SW 1271 (cell line): ENCODE measurements at places on chromosomes 2 and 18.

DNA sequence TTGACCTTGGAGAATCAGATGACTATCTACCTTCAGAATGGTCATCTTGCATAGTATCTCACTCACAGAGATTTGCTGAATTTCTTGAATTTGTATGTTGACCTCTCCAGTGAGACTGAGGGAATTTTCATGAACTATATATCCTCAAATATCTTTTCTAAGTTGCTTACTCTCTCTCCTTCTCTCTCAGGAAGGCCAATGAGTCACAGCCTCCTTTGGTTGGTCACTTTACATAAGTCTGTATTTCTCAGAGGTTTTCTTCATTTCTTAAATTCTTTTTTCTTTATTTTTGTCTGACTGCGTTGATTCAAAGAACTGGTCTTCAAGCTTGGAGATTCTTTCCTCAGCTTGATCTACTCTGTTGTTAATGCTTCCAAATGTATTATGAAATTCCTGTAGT is 51.7 kb downstream of the VIT start:
- DNase-seq: no peak

DNA sequence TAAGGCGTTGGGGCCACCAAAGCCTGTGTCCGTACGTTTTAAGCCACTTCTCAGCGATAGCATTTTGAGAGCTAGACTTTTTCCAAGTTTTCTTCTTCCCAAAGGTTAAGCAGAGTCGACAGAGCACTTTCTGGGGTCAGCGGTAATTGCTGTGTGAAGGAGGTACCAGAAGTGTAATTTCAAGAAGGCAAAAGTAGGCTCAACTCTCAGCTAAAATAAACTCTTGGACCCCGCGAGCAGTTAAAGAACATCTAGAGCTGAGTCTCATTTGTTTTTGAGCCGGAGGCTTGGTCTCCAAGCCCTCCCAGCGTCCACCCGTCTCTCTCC is 1.9 kb upstream of the PAX3 start:
- DNase-seq: no peak

DNA sequence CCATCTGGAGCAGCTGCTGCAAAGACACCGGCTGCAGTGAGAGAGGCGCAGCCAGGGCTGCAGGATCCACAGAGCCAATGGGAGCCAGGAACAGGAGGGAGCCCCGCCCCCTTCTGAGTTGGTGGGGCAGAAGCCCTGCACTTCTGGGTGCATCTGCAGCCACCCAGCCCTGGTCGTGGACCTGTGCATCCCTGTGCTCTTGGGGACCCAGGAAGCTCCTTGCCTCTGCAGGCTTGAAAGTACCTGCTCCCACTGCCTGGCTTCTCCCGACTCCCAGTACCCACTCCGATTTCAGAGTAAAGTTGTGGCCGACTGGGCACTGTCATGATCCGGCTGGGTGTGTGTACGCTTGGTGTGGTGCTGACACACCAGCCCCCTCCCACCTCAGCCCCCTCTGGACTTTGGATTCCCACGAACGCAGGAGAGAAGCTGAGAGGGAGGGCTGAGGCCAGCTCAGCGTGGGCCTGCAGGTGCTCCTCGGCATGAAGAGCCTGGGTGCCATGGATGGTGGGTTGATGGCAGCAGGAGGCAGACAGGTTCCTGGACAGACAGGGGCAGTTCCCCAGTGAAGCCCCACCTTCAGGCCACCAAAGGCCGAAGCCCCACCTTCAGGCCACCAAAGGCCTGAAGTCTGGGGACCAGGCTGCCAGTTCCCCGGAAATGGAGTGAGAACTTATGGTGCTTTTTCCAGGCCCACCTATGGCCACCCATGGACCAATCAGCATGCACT is 34.9 kb downstream of the LRRTM4 start:
- DNase-seq: no peak

- DNase-seq: no peak
Observed at GRCh38 chr2:239253701-239254436, 147.0 kb downstream of the HDAC4 start.

GRCh38 chr2:9473985-9474360 is 378 bp upstream of the IAH1 start:
- no peak for DNase-seq

DNA sequence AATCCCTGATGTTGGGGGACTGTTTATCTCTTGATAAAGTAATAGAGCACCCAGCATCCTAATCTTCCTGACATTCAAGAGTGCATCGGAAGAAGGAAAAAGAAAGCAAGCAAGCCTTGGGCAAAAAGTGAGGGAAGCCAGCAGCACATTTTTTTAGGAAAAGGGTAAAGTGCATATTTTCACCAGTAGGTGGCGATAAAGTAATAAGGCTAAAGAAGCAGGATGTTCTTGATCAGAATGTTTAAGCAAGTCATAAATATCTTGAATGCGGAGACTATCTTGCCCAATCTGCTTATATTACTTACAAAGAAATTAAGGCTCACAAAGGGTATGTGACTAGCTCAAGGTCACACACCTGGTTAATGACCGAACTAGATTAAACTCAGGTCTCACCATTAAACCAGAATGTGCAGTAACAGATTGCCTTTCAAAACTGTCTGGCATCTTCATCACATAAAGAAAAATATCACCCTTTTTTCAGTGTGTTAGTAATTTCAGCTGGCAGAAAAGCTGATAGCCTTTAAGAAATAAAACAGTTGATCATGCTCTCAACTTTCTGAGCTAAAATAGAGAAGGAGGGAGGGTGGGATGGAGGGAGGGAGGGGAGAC is 83.8 kb downstream of the VIT start:
- peak; percentile 9 for DNase-seq

- no peak for DNase-seq
Observed at GRCh38 chr2:174617120-174617519, 19.5 kb upstream of the WIPF1 start.

- no peak for DNase-seq
Observed at GRCh38 chr2:105595536-105595935, 149.2 kb upstream of the NCK2 start.

GRCh38 chr2:9336576-9337314 is 86.6 kb downstream of the ITGB1BP1 start:
- no peak for DNase-seq

GRCh38 chr18:79379931-79380815 is 15.6 kb upstream of the NFATC1 start:
- DNase-seq: no peak

DNA sequence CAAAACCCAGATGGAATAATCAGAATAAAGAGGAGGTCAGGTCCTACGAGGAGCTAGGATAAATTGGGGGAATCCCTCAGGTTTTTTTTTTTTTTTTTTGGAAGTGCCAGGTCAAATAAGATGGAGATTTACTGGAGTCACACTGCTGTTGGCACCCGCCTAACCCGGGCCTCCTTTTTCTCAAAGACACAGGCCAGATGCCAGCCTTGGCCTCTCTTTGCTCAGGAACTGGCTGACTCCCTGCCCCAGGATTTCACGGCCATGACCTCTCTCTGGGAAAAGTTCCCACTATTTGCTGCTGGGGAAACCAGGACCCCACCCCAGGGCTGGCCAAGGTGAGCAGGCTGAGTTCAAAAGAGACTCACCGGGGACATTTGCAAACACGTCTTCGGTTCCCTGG is 2.5 kb downstream of the CD8A start:
- no peak for DNase-seq

GRCh38 chr2:150125708-150126107 is 361.8 kb downstream of the RND3 start:
- no peak for DNase-seq

- DNase-seq: no peak
Observed at GRCh38 chr2:44952806-44953498, 11.4 kb downstream of the SIX3 start.

- DNase-seq: no peak
Observed at GRCh38 chr2:151200844-151201243, 60.8 kb downstream of the RBM43 start.

- no peak for DNase-seq
Observed at GRCh38 chr2:111671426-111672150, 212.4 kb downstream of the ANAPC1 start.

DNA sequence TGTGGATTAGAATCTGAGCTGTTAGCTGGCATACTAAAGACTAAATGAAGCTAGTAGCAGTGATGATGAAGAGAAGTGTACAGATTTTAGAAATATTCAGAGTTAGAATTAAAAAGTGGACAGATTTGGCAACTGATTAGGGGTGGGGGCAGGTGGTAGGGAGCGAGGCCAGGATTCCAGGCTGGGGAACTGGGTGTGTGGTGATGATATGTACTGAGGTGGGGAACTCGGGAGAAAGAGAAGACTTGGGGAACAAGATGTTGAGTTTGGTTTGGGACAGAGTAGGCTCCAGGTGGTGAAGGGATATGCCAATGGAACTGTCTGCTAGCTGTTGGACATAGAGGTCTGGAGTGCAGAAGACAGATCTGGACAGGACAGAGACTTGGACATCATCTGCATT is 9.2 kb upstream of the CYP26B1 start:
- no peak for DNase-seq

- DNase-seq: peak; percentile 9
Observed at GRCh38 chr2:168494190-168494711, 38.2 kb downstream of the CERS6 start.

GRCh38 chr18:61331051-61331450 is 2.2 kb upstream of the CDH20 start:
- DNase-seq: no peak

DNA sequence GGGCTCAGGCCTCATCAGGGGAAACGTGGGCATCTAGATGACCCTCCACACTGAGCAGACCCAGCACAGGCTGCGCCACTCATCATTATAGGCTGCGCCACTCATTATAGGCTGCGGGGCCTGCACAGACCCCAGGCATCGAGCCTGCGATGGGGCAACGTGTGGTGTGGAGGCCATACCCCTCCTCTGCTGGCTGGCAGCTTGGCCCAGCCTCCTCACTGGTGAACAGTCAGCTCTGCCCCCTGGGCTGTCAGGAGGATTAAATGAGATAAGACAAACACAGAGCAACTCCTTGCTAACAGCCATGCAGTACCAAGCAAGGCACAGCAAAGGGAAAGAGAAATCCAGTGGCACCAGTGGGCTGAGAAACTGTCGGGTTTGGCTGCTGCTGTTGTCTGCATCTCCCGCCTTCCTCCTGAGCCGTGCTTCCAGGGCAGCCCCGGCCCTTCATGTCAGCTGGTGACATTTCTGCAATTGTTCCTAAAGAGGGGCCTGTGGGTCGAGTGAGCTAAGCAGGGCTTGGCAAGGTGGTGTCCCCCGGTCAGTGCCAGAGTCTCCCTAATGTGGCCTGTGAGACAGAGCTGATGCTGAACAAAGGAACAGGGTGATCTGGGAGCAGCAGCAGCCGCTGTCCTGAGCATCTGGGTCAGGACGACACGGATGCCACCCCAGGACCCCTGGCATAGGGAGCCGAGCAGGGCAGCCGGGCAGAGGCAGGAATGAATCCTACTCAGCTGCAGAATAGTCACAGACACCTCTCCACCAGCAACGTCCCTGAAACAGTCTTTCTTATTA is 48.7 kb downstream of the RRM2 start:
- no peak for DNase-seq

DNA sequence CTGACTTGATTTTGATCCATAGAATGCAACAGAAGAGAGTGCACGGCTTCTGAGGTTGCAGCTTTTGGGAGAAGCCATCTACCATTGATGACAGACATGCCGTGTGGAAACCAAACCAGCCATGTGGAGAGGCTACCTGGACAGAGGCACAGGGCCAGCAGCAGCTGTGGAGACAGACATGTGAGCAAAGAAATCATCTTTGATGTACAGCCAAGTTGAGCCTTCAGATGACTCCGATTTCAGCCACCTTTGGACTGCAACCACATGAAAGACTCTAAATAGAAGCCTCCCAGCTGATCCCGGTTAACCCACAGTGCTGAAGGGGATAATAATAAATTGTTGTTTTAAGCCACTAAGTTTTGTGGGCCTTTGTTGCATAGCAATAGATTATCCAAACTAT is 54.2 kb downstream of the TSN start:
- no peak for DNase-seq

DNA sequence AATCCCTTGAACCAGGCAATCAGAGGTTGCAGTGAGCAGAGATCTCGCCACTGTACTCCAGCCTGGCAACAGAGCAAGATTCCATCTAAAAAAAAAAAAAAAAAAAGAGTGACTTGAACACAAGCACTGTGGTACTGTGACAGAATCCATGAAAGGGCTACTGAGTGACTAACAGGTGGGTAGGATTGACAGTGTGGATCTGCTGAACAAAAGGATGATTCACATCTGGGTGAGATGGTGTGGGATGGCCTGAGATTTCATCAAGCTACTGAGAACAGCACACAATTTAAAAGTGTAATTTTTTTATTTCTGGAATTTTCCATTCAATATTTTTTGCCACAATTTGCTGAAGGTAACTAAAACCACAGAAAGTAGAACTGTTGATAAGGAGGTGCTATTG is 13.3 kb upstream of the SP3 start:
- DNase-seq: no peak

DNA sequence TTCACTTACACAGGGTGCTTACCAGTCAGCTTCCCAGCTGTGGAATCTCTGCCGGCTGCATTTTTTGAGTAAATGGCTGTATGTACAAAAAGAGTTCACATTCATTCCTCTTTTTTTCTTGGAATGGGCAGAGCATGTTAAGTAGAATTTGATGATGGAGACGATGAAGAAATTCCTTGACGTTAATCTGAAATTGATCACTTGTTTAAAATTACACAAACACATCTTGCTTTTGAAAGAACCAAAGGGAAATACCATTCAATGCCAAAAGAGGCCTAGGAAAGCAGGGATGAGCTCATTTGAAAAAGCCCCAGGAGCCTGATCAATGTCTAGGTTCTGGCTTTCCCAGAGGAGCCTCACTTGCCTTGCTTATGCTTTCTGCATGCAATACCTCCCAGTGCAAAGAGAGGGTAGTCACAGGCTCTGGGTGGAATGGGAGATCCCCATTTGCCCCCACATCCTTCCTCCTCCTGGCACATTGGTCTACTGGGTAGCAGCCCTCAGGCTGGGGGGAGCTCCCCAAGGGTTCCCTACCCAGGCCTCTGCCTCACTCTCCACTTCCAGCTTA is 12.3 kb upstream of the SMAD7 start:
- DNase-seq: no peak

- peak; percentile 1 for DNase-seq
Observed at GRCh38 chr2:165203689-165204559, at the start of gene SCN3A. TSS of gene SCN3A (minus strand) at chr2:165204050. CDS start at chr2:165176394, 27,656 bp downstream.

DNA sequence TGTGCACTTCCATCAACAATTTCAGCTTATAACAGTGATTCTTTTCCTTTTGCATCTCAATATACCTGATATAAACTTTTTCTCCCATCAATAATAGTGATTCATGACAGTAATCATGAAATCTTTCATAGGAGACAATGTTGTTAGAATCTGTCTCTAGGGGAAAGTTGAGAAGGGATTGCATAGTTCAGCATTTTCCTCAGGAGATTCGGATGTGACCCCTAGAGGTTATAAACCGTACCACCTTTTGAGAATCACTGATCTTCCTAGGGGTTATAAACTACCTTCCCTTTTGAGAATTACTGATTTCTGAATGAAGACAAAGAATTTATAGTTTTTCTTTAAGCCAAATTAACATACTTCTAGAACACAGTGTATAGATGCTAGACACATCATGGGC is 53.0 kb upstream of the GALNT3 start:
- DNase-seq: no peak

GRCh38 chr2:237026981-237027711 is 58.5 kb upstream of the COPS8 start:
- peak; percentile 69 for DNase-seq

DNA sequence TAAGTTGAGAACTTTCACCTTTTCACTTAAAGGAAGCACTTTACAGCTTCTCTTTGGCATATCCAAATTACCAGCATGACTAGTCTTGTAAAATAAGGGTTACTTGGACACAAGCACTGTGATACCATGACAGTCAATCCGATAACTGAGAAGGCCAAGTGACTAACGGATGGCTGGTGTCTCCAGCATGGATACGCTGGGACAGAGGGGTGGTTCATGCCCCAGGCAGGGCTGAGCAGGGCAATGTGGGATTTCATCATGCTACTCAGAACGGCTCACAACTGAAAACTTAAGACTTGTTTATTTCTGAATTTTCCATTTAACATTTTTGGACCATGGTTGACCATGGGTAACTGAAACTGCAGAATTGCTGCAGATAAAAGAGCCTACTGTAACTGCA is 43.1 kb upstream of the GPR155 start:
- DNase-seq: no peak
